Fibroblast of the aortic adventitia (primary cell): ENCODE measurements at places on chromosomes 4 and X.
A peak's percentile ranks its signal among the peaks of the same experiment; 100 is the strongest.

DNA sequence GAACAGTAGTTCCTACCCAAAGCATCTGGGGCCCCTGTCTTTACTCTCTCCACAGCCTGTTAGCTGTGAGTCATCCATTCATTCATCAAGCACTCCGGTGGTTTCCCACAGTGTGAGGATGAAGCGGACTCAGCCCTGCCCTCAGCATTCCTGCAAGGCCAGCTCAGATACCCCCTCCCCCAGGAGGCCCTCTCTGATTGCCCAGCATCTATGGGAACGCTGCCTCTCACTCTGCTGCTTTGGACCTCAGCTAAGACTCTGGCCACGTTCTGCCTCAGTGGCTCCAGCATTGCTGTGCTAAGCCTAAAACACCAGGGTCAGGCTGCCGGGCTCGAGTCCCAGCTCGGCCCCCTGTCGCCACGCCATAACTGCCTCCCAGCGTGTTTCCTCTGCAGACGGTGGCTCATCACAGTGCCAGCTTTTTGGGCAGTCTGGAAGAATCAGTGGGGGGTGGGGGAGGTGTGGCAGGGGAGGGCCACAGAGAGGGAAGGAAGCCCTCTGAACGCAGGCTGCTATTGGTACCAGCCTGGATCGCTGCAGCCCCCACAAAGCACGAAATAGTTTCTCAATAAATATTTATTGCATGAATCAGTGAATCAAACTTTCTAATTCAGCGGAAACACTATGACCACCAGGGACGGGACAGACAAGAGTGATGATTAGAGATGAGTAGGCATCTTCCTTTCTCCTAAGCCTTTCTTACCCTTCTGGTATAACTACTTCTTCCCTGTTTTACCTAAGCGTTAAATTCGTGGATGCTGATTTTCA, 74.4 kb downstream of the SORCS2 start:
- DNase-seq: peak; percentile 56

GRCh38 chr4:55355555-55355954, 9.5 kb downstream of the SRD5A3 start:
- DNase-seq: no peak

DNA sequence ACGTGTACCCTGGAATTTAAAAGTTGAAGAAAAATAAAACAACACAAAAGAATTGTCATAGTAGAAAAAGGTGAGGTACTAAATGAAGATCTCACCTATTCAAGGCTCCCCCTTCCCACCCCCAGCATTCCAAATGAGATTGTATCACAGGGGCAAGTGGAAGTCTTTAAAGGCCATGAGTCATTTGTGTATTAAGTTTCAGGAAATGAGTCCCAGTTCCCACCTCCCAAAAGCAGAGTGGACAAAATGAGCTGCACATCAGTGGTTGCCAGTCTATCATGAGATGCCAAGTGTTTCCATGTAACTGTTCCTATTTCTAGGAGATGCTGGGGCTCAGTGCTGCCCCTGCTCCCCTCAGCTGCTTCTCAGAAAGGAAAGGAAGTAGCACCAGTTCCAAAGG, 20.1 kb downstream of the ARHGEF9 start:
- DNase-seq: no peak

DNA sequence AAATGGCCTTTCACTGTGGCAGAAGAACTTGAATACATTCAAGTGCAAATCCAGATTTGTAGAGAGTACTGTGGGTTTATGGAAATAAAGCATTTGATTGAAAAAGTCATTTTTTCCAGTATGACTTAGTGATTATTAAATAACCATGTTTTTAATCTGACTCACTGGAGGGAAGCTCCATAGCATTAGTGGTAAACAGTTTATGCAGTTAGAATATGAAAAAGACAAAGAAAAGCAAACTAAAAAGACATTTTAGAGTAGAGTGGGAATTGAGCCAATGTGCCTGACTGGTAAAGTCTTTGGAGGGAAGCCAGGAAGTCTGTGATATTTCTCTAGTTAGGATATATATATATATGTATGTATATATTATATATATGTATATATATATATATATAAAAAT, 53.4 kb downstream of the FAT4 start:
- DNase-seq: peak; percentile 65

DNA sequence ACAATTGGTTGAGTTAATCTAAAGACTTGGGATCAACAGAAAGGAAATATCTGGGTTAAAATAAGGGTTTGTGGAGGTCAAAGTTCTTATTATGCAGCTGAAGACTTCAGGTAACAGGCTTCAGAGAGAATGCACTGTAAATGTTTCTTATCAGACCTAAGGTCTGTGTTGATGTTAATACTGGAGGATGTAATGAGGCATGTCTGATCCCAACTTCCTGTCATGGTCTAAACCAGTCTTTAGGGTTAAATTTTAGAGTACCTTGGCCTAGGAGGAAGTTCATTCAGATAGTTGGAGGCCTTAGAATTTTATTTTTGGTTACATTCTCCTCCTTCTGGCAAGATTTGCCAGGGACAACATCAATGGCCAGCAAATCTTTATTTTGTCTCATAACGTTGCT, 72.1 kb upstream of the GC start:
- DNase-seq: no peak
